ENCODE measurements at places on chromosomes 1 and 21. TPM values are rescaled to one million over a fixed set of nuclear protein-coding genes. Genes with fewer than 3 reads are reported as not detected.

DNA sequence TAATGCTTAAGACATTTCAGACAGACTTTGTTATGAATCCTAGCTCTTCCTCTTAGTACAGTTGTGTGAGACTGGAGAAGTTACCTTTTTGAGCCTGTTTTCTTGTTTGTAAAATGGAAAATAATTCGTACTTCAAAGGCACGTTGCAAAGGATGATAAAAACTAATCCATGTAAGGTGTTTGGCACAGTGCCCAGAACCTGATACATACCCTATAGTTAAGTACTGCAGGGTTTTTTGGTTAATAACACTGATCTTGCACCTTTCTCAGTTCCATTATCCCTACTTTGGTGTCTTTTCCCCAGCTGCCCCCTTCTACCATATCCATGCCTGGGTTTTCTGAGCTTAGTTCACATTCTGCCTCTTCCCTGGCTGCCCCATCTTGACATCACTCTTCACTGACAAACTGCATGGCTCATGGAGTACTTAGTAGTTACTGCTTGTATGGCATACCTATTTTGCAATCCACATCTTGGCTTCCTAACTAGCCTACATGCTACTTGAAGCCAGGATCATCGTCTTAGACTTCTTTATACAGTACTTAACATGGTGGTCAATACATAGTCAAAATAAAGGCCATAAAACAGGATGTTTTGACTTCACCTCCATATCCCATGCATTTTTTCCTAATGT is 10.1 kb downstream of the CCDC185 start:
- H3K4me3 ChIP-seq: no peak overlapping the region
- H3K36me3 ChIP-seq: no peaks in the 10 kb centered on the region
- no peak for DNase-seq
- no peaks in the 10 kb centered on the region for H3K4me1 ChIP-seq
- no peaks in the 10 kb centered on the region for H3K27me3 ChIP-seq

DNA sequence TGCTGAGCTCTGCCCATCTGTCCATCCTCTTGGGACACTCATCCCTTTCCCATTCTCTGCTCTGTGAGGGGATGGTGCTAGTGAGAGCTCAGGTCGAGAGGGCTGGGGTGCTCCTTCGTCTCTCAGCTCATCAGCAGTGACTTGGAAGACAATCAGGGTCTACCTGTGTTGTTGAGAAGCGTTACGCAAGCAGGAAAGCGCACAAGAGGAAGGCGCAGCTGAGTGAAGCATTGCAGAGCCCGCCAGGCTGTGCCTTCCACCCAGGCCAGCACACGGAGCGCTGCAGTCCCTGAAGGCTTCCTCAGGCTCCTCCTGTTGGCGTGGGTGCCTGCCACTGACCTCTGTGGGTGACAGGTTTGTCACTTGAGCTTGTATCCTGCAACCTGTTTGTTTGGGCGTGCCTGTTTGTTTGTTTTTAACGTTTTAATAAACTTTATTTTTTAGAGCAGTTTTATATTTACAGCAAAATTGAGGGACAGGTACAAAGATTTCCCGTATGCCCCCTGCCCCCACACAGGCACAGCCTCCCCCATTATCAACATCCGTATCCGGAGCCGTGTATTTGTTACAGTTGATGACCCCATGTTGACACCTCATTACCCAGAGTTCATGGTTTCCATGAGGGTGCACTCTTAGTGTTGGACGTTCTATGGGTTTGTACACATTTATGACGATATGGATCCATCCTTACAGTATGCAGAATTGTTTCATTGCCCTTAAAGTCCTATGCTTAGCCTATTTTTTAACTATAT is 36.7 kb downstream of the ADARB1 start:
- no peaks in the 10 kb centered on the region for H3K27me3 ChIP-seq
- no peak overlapping the region for H3K4me3 ChIP-seq
- H3K27ac ChIP-seq: no peak overlapping the region
- H3K36me3 ChIP-seq: no peaks in the 10 kb centered on the region
- peaks cover 23% of the 10 kb centered on the region for H3K4me1 ChIP-seq

DNA sequence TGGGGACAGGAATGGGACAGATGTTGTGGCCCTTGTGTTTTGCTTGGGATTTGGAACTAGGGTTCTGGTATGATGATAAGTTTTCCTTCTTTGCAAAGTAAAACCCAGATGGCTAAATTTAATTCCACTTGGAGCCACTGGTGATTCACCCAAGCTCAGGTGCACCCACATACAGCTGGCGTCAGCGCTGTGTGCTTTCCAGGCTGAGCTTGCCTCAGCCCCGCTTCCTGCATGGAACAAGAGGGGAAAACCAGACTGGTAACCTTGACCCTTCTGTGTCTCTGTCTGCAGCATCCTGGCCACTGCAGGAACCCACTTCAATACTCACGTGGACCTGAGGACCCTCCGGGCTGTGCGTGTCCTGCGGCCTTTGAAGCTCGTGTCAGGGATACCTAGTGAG is 94.2 kb downstream of the CACNA1E start:
- no peak overlapping the region for H3K27ac ChIP-seq
- H3K36me3 ChIP-seq: no peaks in the 10 kb centered on the region
- no peaks in the 10 kb centered on the region for H3K27me3 ChIP-seq
- no peak overlapping the region for H3K4me3 ChIP-seq
- no peak for DNase-seq

The ARHGAP30 gene
- total RNA-seq: 147 TPM

The PDC gene
- total RNA-seq: not detected

DNA sequence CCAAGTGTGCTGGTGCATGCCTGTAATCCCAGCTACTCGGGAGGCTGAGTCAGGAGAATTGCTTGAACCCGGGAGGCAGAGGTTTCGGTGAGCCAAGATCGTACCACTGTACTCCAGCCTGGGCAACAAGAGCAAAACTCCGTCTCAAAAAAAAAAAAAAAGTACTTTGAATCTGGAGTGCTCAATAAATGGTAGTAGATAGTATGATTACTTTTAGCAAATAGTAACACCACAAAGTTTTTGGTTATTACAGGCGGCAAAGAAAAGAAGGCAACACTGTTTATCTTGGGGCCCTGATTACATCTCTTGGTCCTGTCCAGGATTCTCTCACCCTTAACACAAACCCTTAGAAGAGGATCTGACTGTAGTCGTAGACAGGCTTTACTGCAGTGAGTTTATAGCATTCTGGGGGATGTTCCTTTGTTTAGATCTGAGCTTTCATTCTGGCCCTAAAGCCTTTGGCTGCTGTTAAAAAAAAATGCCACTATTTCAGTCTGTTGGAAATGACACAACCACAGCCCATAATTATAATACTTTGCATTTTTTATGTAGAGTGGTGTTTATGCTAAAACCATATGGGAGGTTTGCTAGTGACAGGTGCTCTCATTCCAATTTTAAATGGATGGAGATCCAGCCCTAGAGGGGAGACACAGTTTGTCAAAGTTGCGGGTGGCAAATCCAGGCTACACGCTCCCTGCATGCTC is 79.7 kb upstream of the SLC2A1 start:
- no peak for DNase-seq
- H3K36me3 ChIP-seq: no peaks in the 10 kb centered on the region
- H3K4me1 ChIP-seq: peaks cover 26% of the 10 kb centered on the region
- no peak overlapping the region for H3K27ac ChIP-seq
- H3K4me3 ChIP-seq: no peak overlapping the region
- no peaks in the 10 kb centered on the region for H3K27me3 ChIP-seq

- no peak for DNase-seq
- no peak overlapping the region for H3K27ac ChIP-seq
- no peaks in the 10 kb centered on the region for H3K4me1 ChIP-seq
- no peaks in the 10 kb centered on the region for H3K36me3 ChIP-seq
- no peak overlapping the region for H3K4me3 ChIP-seq
Measured at GRCh38 chr1:167792188-167792565, 70.4 kb downstream of the MPZL1 start.

DNA sequence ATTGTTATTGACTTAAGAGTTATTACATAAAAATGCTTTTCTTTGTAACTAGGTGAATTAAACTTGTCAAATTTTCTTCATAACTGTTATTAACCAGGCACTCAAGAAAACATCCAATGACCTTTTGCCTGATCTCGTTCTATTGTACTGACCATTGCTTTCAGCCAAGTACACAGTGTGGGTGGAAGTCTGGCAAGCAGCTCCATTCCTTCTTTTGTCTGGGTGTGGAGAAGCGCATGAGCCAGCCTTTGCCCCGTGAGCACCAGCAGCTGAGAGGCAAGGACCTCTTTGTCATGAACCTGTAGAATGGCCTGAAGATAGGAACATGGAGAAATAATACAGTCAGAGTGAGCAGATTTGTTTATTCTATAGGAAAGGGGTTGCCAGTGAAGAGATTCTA is 57.5 kb downstream of the IARS2 start:
- no peaks in the 10 kb centered on the region for H3K27me3 ChIP-seq
- DNase-seq: no peak
- no peak overlapping the region for H3K4me3 ChIP-seq

- no peak overlapping the region for H3K27ac ChIP-seq
- no peaks in the 10 kb centered on the region for H3K27me3 ChIP-seq
- H3K36me3 ChIP-seq: no peaks in the 10 kb centered on the region
Measured at GRCh38 chr1:81827942-81828341, 27.2 kb downstream of the ADGRL2 start.

The IQGAP3 gene
- total RNA-seq: 4.7 TPM

The PLA2G2D gene
- not detected for total RNA-seq

DNA sequence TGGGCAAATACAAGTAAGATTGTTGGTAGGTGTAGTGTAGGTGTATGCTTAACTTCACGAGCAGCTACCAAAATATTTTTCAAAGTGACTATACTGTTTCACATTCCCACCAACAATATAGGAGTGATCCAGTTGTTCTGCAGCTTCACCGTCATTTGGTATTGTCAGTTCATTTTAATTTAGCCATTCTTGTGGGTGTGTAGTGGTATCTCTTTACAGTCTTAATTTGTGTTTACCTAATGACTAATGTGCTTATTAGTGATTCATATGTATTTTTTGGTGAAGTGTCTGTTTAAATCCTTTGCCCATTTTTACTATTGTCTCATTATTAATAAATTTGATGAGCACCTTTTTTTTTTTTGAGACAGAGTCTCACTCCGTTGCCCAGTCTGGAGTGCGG is 35.4 kb downstream of the RCSD1 start:
- H3K4me3 ChIP-seq: no peak overlapping the region
- no peak for DNase-seq
- peaks cover 76% of the 10 kb centered on the region for H3K4me1 ChIP-seq
- H3K27ac ChIP-seq: no peak overlapping the region
- H3K27me3 ChIP-seq: no peaks in the 10 kb centered on the region

GRCh38 chr1:34845131-34845901 is 14.2 kb downstream of the SMIM12 start:
- H3K4me3 ChIP-seq: no peak overlapping the region
- no peaks in the 10 kb centered on the region for H3K27me3 ChIP-seq
- no peak overlapping the region for H3K27ac ChIP-seq

The FCGR3A gene
- total RNA-seq: 1.1 TPM

GRCh38 chr1:193787061-193787460 is 600.6 kb upstream of the B3GALT2 start:
- no peaks in the 10 kb centered on the region for H3K27me3 ChIP-seq
- no peak overlapping the region for H3K4me3 ChIP-seq
- H3K36me3 ChIP-seq: no peaks in the 10 kb centered on the region
- DNase-seq: no peak
- no peaks in the 10 kb centered on the region for H3K4me1 ChIP-seq
- H3K27ac ChIP-seq: no peak overlapping the region

The COL11A1 gene
- not detected for total RNA-seq

- no peak for DNase-seq
- no peaks in the 10 kb centered on the region for H3K27me3 ChIP-seq
- H3K36me3 ChIP-seq: peaks cover 18% of the 10 kb centered on the region
Measured at GRCh38 chr1:45608175-45609156, 15.4 kb downstream of the CCDC17 start.

The HPCAL4 gene
- 1.9 TPM for total RNA-seq

GRCh38 chr1:226903819-226904716 is 33.7 kb downstream of the PSEN2 start:
- no peak for DNase-seq
- no peaks in the 10 kb centered on the region for H3K4me1 ChIP-seq
- H3K27me3 ChIP-seq: no peaks in the 10 kb centered on the region
- no peaks in the 10 kb centered on the region for H3K36me3 ChIP-seq

GRCh38 chr1:155083052-155083541 is 4.5 kb downstream of the EFNA3 start:
- H3K4me3 ChIP-seq: no peak overlapping the region
- H3K36me3 ChIP-seq: no peaks in the 10 kb centered on the region
- peaks cover 72% of the 10 kb centered on the region for H3K4me1 ChIP-seq

- no peak overlapping the region for H3K4me3 ChIP-seq
- no peaks in the 10 kb centered on the region for H3K27me3 ChIP-seq
- H3K27ac ChIP-seq: no peak overlapping the region
- no peaks in the 10 kb centered on the region for H3K36me3 ChIP-seq
- no peak for DNase-seq
Measured at GRCh38 chr1:207081088-207081487, 7.6 kb upstream of the C4BPB start.

The CENPF gene
- 45.5 TPM for total RNA-seq

The WDR26 gene
- total RNA-seq: 66.1 TPM

DNA sequence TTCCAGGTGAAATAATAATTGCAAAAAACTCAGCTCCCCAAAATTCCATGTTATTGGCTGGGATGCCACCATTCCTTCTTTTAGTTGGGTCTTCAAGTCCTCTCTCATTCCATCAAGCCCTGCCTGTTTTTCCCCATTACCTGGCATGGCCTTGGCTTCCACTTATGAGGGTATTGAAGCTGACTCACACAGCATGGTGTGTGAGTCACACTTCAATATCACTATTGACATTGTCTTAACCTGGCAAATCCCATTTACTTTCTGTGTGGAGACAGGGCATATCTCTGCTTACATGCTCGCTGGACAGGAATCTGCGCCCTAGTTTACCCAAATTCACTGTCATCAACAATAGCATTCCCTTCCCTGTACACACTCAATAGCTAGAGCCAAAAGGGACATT is 1806.8 kb downstream of the BRINP3 start:
- DNase-seq: no peak
- no peaks in the 10 kb centered on the region for H3K4me1 ChIP-seq
- H3K36me3 ChIP-seq: no peaks in the 10 kb centered on the region
- H3K27ac ChIP-seq: no peak overlapping the region

The ERICH3 gene
- total RNA-seq: not detected

- H3K27me3 ChIP-seq: peaks cover 10% of the 10 kb centered on the region
- H3K27ac ChIP-seq: no peak within 1 kb of the TSS
- no peak within 1 kb of the TSS for H3K4me3 ChIP-seq
- no peaks in the 10 kb centered on the region for H3K4me1 ChIP-seq
Measured at GRCh38 chr1:62318756-62319544, at the start of gene KANK4. Gene KANK4, minus strand, starts transcription at chr1:62319434. Its CDS starts 37,870 bp downstream, at chr1:62281564.

DNA sequence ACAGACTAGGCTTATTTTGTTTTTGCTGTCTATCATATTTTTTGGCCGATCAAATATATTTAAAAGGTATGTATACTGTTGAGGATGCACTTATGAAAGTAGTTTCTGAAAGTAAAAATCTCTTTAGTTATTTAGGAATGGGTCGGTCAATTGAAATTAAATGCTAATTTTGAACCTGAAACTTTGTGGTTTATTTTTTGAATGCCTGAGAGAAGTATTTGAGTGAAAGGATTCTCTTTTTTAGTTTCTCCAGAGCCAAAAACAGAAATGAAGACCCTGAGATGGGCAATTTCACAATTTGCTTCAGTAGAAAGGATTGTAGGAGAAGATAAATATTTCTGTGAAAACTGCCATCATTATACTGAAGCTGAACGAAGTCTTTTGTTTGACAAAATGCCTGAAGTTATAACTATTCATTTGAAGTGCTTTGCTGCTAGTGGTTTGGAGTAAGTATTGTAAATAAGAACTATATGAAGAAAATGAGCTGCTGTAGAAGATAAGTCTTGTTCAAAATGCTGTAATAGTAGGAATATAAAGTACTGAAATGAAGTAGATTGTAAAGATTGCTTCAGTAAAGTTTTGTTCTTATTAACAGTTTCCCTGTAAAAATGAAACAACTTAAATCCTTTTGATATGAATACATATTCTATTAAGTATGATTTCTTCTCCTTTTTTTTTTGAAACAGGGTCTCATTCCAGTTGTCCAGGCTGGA is 11.5 kb downstream of the USP1 start:
- H3K4me3 ChIP-seq: no peak overlapping the region
- H3K27me3 ChIP-seq: no peaks in the 10 kb centered on the region
- H3K4me1 ChIP-seq: peaks cover 7% of the 10 kb centered on the region
- no peak for DNase-seq
- no peak overlapping the region for H3K27ac ChIP-seq

Data from CD8-positive, alpha-beta memory T cell (primary cell).